ENCODE measurements at places on chromosomes 2 and 18.
A peak's percentile ranks its signal among the peaks of the same experiment; 100 is the strongest.

DNA sequence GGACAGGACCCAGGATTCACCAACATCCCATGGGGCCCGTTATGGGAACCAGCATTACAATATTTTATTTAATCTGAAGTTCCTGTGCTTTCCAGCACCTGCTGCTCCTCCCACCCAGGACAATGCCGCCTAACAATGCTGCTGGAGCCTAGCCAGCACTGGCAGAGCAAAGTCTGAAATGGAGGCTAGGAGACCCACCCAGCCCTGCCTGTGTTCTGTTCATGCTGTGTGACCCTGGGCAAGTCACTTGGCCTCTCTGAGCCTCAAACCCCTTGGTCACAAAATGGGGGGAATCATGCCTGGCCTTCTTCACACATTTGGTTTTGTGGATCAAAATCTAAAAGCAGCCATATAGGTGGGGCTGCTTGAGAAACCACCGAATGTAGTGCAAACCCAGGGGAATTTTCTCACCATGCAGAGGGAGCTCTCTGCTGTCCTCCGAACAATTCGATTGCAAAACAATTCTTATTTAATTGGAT lies 38.5 kb upstream of the ODC1 start:
- no peak for DNase-seq

DNA sequence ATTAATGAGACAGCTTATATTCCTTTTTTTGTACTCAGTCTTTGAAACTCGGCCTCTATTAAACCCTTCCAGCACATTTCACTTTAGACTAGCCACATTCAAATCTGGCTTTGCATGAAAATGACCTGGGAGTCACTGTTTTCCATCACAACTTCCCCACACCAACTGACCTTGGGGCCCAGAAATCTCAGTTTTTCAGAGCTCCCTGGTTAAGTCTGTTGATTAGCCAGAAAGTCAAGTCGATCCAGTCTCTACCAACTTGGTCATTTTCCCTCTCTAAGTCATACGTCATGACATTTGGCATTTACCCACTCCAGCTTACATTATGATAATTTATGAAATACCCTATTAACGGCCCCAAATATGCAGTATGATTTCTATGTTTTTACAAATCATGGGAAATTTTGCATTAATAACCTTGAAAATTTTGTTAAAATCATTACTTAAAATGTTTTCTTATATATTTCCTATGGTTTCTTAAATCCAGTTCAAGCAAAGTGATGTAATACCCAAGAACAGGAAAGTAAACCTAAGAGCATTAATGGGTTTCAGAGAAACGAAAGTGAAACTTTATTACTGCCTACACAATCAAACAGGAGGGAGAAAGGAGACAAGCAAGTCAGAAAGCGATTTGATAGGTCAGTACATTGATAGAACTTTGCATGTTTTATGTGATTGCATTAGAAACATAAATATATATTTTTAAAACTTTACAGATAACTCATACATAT lies 77.1 kb downstream of the SPATS2L start:
- no peak for DNase-seq

- no peak for DNase-seq
These were observed 1859.7 kb upstream of the CELF4 start for GRCh38 chr18:39425172-39425850.

GRCh38 chr2:228699400-228699799 lies 517.9 kb upstream of the SPHKAP start:
- no peak for DNase-seq

DNA sequence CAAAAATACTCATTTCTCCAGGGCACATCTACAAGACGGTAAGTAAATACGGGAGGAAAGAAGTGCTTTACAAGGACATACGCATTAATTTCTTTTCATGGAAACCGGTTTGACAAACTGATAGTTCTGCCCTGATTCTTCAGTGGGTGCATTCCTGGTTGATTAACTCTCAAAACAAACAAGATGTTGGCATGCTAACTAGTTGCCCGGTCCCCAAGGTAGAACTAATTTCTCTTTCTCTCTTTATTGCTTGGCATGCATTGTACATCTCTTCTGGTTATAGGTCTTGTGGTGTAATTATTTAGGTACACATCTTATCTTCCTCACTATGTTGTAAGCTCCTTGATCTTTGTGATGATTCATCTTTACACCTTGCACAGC lies 46.9 kb upstream of the SPATS2L start:
- no peak for DNase-seq

GRCh38 chr2:142865924-142866323 lies 11.5 kb upstream of the KYNU start:
- no peak for DNase-seq

- DNase-seq, result no peak
These were observed 221.5 kb upstream of the NCKAP5 start for GRCh38 chr2:133789743-133790142.

DNA sequence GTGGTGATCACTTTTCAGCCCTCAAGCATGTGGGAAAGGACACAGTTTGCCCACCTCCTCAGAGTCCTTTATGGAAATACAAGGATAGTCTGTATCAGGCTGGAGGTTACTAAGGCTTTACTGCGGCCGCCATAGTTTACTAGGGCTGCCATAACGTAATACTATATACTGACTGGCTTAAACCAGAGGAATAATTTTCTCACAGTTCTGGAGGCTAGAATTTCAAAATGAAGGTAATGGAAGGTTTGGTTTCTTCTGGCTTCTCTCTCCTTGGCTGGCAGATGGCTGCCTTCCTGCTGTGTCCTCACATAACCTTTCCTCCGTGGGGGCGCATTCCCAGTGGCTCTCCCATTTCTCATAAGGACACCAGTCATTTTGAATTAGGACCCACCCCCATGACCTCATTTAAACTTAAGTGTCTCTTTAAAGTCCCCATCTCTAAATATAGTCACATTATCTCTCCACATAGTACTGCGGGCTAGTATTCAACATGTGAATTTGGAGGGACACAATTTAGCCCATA lies 12.5 kb upstream of the ATIC start:
- DNase-seq, result no peak

DNA sequence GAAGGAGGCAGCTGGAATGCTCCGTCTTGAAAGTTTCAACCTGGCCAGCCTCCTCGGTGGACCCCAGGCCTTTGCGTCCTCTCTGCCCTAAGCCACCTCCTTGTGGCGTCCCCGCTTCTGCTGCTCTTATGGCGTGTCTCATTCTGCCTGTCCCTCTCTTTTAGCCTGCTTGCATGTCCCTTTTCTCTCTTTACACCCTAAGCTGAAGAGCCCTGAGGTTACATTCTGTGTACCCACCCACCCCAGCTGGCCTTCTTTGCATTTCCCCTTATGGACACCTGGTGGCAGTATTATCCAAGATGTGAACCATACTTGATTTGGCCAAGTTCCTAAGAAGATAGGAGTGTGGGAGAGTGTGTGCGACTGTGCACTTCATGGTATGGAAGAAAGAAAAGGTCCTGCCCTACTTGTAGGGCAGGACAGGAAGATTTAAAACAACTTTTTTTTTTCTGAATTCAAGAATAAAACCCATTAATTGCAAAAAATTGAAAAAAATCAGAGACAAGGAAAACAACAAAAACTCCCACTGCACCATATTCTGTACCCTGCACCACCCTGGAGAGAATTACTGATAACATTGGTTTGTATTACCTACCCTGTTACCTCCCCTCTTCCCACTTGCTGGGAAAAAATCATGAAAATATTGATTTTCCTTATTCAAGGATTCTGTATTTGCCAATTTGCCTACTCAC lies 77.4 kb downstream of the DYSF start:
- no peak for DNase-seq

DNA sequence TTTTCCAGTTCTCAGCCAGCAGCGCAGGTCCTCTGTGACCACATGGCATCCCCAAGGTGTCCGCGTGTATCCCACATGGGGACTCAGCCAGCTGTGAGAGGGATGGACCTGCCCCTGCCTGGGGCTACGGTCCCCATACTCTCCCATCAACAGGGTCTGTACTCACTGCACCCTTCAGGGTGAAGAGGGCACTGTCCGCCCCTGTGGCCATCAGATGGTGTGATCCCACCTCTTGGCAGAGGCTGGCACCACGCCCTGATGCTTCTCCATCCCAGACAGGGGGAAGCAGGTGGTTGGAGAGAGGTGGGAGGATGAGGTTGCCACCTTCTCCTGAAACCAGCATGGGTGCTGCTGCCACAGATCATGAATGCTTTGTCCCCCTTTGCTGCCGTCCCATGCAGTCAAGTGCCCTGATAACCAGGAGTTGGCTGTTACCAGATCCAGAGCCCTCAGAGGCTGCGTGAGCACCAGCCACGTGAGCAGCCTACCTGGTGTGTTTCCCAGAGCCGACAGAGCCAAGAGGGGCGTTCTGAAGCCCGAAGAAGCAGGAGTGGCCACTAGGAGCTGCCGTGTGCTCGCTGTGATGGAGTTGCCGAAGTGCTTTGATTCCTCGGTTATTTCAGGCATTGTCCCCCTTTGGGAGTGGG lies 93.9 kb downstream of the SH3RF3 start:
- no peak for DNase-seq

GRCh38 chr2:90645-91312 lies 44.5 kb upstream of the FAM110C start:
- DNase-seq, result no peak

DNA sequence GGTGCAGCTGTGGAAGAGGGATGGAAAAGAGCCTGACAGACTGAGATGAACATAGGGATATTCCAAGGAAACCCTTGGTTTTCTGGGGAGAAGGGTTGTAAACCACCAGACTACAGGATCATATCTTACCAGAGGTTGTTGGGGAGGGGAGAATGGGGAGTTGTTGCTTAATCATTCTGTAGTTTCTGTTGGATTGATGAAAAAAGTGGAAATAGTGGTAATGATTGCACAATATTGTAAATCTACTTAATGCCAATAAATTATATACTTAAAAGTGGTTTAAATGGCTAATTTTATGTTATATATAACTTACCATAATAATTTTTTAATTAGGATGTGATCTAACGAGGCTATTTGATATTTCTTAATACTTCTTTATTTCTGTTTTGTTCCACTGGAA lies 800.9 kb downstream of the BCL11A start:
- DNase-seq, result no peak

GRCh38 chr2:112718863-112719370 lies 1.9 kb upstream of the NT5DC4 start:
- DNase-seq, result no peak

GRCh38 chr2:209383212-209383611 lies 40.6 kb upstream of the MAP2 start:
- DNase-seq, result peak; percentile 42

DNA sequence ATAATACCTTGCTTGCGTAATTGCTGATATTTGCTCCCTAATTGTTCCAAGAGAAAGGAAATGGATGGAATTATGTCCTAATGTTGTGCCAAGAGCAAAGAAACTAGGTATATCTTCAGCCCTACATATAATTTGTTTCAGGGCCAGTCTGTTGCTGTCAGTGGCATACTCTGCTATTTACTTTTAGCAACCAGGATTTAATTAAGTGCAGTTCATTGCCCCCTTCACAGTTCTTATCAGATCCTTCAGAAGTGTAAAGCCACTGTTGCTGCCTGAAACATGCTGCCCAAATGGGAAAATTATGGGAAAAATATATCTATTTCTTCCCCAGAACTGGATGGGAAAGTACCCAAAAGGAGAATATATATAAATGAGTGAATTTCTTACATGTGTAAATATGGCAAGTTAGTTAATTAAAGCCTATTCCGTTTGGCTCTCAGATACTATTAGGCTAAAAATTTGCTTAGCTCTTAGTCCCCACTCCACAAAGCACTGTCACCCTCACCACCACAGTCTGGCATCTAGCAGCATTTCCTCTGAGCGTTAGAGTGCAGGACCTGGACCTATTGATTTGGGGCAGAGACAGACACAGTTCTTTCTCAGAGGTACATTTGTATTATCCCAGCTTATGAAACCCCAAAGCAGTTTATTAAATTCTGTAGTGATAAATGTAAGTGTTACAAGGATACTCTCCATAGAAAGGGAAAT lies 72.8 kb upstream of the DTNA start:
- DNase-seq, result no peak

- DNase-seq, result no peak
These were observed 39.0 kb downstream of the SLC40A1 start for GRCh38 chr2:189541591-189541990.

DNA sequence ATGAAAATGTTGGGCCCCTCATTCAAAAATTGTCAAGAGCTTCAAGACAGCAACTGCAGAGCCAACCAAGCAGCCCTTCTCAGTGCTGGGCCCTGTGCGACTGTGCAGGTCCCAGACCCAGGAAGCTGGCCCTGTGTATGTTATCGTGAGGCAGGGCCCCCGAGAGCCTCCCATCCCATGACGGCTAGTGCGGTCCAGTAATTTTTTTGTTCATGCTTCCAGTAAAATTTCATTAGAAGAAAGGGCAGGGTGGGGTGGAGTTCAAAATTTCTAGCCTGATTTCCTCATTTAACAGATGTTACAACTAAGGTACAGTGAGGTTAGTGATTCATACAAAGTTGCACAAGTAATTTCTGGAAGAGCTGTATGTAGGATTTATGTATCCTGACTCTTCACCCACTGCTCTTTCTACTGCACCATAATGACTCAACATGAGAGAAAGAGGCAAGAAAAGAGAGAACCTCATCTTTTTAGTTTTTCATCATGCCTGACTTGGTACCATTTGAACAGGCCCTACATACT lies 105.5 kb downstream of the ZEB2 start:
- DNase-seq, result peak; percentile 93

DNA sequence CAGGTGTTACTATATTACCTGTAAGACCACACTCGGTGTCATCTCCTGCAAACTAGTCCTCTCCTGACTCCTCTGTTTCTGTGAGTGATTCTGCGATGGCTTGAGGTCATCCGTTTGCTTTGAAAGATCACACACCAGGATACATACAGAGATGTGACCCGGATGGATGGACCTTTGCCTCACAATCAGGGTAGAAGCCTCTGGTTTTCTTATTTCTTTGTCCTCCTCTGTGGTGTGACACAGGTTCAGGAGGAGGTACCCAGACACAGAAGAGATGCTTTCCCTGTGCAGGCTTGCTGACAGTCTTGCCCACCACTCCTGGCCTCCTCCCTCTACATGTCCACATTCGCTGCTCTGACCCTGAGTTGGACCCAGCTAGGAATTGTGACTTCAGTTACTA lies 34.6 kb downstream of the PSD4 start:
- DNase-seq, result no peak

- no peak for DNase-seq
These were observed 79.0 kb upstream of the NOSTRIN start for GRCh38 chr2:168723275-168723899.

- no peak for DNase-seq
These were observed 18.6 kb downstream of the DDX18 start for GRCh38 chr2:117832905-117833613.

DNA sequence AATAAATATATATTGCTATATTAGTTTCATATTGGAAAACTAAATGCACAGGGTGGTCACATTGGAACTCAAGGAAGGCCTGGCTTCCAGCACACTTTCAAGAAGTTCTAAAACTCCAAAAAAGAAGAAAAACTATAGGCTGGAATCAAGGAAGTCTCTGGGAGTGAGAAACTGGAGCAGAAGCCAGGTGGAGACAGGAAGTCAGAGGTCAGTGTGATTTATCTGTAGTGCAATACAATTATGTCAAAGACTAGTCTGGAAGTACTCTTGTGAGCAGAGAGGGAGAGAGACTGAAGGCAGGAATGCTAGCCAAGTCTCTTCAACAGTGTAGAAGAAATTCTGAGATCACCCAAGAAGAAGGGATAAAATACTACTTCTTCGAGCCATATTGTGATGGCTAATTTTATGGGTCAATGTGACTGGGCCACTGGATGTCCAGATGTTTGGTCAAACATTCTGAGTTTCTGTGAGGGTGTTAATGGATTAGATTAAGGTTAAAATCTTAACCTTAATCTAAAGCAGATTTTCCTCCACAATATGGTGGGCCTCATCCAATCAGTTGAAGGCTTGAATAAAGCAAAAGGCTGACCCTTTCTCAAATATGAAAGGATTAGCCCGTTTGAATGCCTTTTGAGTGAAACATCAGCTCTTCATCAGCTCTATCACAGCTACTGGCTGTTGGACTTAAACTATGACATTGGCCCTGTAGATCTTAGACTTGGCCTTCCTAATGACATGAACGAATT lies 208.0 kb downstream of the TDRD15 start:
- DNase-seq, result no peak
